ENCODE measurements at places on chromosomes 2 and 18. TPM values are rescaled to one million over a fixed set of nuclear protein-coding genes. Genes with fewer than 3 reads are reported as not detected.

- no peak for DNase-seq
These were observed 1603.8 kb upstream of the ACVR2A start for GRCh38 chr2:146241023-146241422.

The ITPRIPL1 gene
- 1.0 TPM for total RNA-seq

- DNase-seq: no peak
These were observed 38.2 kb upstream of the MAL start for GRCh38 chr2:94987074-94988020.

DNA sequence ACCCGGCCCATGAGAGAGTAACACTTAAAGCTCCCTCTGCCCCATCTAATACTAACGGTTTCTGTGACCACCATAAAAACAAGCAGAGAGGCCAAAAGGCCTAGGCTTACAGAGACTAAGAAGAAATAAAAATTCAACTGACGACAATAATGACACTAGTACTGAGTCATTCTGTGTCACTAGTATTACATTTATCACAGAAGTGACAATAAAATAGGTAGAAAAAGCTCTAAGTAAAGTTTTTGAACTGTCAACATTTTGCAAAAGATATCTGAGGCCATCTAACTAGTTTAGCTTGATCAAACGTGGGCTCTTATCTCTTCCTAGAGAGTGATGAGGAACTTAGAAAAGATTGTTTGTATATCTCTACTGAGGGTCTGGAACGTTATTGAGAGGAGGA, 35.6 kb downstream of the AP1S3 start:
- DNase-seq: no peak

DNA sequence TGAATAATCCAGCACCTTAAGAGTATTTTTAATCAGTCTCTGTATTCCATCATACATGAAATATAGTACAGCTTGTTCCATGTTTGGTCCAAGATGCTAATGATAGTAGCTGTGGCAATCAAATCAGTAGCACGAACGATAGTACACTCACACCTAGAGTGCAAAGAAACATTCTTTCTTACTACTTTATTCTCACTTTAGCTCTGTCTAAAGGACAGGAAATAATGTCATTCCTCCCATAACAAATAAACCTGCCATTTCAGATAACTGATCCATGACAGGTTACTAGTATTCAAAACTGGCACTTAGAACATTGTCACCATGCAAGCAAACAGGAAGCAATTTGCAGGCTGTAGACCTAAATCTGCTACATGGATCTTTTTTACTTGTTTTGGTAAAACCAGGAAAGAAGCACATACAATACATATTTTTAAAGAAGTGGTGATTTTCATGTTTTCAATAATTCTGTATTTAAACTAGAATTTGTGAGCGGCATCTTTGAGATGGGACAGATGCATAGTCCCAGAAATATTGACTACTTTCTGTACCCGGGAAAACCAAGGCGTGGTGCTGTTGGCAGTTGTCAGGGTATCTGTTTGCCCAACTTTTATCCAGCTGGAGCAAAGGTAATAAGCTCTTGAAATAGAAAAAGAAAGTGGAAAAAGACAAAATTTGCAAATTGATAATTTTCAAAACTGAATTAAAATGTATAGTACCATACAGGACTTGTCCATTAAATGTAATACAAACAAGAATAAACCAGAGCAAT, 49.5 kb downstream of the IKZF2 start:
- DNase-seq: no peak

The ABCB11 gene
- total RNA-seq: 0.13 TPM

DNA sequence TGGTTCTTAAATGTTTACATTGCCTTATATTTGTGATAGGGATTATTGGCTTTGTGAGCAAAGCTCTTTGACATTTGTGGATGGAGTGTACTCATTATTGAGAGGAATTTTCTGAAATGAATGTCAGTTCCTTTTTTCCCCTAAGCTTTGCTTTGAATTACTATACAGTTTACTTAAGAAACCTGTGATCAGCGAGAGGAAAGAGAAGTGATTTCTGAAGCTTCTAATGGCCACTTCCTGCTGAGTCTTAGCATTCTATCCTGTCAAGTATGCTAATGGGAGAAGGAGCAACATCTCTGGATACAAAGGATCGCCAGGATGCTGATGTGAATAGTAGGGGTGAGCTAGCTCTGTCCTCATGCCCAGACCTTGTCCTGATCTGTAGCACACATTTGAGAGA, 47.8 kb upstream of the MGAT5 start:
- DNase-seq: no peak

The MYCN gene
- total RNA-seq: 0.24 TPM

DNA sequence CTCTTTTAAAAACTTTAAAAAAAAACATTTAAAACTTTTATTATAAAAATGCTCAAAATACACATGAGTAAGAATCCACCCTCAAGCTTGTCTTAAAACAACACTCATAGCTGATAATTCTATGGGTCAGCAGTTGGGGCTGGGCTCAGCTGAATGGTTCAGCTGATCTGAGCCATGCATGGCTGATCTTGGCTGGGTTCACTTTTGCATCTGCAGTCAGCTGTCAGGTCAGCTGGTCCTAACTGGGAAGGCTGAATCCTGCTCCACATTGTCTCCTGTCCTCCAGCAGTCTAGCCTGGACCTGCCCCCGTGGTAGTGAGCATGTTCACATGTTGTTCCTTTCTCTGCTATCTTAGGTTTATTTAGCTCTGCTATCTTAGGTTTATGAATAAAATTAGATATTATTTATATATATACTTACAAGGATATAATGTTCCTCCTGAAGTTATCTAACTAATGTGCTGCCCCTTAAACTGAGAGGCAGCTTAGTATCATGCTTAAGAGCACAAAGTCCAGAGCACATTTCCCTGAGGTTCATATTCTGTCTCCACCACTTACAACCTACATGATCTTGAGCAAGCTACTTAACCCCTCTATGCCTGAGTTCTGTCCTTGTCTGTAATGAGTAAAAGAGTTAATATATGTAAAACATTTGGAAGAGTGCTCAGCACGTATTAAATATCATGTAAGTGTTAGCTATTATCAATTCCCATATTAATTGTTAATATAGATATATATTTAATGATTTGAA, 309.4 kb downstream of the PTPRM start:
- DNase-seq: no peak

The CYB5A gene
- 101 TPM for total RNA-seq

DNA sequence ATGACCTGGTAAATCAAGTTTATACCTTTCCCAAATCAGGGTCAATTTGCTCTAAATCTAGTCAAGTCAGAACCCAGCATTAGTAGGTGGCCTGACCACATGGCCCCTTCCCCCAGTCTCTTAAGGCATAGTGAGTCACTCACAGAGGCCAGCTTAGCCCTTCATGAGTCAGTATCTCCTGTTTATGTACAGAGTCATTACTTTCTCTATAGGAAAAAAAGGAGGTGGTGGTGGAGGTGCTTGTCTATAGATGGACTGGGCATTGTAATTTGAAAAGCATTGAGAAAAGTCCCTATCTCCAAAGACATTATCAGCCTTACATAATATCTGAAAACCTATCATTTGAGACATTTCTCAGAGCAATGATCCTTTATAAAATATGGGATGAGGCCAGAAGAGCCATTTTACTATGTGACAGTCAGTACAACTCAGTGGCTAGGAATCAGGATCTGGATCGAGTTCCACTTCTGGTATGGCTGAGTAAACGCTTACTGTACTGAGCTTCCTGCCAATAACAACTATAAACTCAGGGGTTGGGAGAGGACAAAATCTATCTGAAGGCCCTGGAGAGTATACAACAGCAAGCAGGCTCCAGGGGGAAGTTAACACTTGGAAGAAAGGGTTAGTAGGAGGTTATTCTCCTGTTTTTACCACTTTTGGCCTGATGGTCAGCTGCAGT, 22.5 kb upstream of the SIGLEC15 start:
- DNase-seq: no peak

DNA sequence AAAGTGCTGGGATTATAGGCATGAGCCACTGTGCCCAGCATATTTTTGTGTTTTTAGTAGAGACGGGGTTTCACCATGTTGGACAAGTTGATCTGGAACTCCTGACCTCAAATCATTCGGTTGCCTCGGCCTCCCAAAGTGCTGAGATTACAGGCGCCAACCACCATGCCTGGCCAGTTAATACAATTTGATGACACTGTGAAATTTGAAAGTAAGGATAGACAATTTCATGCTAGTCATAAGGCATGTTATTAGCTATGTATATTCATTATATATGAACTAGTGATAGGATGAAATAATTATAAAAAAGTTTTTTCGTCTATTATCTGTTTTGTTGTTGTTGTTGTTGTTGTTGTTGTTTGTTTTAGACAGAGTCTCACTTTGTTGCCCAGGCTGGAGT, 8.6 kb upstream of the RIF1 start:
- DNase-seq: no peak

- DNase-seq: no peak
These were observed 59.5 kb downstream of the MFSD6 start for GRCh38 chr2:190467575-190468083.
